ENCODE measurements at places on chromosomes 6 and 20.

DNA sequence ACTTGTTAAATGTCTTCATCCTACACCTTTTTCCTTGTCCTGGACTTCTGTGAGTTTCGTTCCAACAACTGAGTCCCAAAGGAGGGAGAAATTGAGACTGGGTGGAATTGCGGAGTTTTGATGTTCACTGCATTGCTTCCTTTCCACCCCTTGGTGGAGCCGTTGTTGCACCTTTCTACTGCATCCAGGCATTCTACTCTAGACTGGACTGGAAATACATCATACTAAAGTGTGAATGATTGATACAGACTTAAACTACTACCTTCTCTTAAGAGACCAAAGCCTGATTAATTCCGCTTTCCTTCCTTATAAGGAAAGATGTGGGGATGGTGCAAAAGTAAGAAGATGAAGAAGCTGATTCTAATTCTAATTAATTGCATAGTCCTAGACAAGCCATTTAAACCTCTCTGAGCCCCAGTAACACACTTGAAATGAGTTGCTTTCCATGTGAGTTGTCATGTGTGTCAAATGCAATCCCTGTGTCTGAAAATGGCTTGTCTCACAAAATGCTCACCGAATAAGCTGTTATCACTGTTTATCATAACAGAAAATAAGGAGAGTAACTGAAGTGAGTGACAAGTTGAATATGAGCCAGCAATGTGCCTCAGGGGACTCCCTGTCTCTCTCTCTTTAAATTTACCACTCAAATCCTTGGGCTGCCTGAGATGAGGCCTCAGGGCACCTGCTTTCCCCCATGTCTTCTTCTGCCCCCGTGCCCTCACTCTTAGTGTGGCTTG is 338.3 kb upstream of the CHD6 start:
- no peak for DNase-seq

DNA sequence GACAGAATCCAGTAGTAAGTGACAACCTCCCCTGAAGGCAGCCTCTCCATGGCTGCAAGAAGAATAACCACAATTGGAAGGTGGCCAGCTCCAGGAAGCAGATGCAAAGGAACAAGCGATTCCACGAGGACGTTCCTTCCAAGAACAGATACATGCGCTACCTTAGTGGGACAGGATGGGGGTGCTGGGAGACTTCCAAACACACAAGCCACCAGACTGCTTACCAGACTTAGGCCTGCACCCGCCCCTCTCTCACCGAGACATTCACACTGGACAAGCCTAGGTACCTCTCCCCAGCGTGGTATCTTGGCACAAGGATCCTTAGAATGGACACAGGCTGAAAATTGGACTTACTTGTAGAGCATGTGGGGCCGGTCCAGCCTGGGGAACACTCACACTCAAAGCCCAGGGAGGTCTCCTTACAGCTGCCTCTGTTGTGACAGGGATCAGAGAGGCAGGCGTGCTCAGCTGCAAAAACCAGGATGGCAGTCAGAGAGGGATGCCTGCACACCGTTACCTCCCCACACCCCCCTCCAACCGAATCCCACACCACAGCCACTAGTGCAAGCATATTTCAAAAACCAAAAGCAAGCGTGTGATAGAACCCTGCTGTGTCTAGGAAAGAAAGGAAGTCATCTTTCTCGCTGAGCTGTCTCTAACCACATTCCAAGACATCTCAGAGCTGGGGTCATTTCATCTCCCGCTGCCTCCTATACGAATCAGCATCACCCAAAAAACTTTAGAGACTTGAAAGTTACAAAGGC is 22.4 kb downstream of the JAG1 start:
- no peak for DNase-seq

DNA sequence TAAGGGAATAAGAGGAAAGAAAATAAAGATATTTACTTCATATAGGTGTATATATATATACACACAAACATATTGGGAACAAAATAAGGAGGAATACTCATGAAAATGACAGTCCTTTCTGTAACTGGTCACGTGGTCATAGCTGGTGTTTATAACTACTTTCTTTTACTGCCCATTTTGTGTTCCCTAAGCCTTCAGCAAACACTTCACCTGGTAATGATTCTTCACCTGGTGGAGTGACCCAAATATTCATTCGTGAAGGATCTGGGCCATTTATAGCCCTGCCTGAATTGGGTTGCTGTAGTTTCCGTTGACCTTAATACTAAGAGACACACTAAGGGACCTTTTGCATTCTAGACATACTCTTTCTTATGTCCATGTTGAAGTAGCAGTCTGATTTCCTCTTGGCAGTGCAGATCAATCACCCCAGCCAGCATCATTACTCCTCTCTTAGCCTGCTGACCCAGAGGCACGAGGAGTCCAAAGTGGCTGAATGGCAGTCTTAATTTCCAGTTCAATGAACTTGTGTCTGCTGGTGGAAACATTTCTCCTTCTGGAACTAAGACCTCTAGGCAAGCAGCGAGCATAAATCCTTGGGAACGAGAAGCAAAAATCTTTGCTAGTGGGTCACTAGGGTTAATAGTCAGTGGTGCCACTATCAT is 39.9 kb upstream of the IYD start:
- no peak for DNase-seq

DNA sequence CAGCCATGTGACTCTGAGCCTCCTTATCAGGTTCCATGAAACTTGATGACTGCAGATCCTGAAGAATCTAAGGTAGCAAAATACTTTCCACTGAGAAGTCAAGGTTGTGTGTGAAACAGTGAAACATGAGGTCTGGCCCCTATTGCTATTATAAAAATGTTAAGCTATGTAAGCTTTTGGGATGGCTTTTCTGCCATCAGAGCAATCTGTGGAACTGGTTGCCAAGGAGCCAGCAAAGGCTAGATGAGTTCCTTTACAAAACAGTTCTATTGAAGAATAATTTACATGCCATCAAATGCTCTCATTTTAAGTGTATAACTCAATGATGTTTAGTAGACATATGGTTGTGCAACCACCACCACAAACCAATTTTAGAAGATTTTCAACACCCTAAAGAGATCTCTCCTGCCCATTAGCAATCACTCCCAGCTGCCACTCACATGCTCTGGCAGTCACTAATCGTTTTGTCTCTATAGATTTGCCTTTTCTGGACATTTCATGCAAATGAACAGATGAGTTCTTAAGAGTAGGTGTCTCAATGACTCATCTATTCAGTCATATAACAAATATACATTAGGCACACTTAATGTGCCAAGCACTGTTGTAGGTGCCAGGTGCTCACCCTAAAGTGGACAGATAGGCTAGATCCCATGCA is 19.9 kb upstream of the MEP1A start:
- DNase-seq = no peak

DNA sequence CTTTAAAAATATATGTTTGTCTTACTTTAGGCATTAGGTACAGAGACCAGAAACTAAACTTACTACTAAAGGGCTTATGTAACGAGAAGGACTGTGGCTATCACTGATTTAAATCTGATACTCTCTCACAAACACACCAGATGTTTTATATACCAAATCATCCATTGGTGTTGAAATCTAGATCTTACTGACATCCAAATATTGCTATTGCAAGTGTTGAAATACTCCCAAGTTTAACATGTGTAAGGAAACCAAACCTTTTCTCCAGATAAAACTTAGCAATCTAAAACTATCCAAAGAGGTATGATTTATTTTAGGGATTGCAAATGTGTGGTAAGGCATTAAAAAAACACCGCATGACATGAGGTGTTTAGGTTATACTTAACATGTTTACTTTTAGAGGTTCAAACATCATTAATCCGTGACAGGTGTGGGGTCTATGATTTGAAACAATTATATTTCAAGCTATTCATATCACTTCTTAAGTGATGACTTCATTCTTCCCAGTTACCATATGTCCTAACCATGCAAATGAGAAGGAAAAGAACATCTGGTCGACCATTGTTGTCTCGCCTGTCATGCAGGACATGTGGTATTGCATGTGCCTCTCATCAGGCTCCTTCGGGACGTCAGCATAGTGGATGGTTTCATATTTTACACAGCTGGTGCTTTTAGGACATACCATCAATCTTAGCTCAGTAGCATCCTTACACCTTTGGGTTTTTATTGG is 168.3 kb upstream of the SPACA1 start:
- no peak for DNase-seq

- DNase-seq = no peak
These were observed 2.9 kb upstream of the TAAR1 start for GRCh38 chr6:132661906-132662305.

DNA sequence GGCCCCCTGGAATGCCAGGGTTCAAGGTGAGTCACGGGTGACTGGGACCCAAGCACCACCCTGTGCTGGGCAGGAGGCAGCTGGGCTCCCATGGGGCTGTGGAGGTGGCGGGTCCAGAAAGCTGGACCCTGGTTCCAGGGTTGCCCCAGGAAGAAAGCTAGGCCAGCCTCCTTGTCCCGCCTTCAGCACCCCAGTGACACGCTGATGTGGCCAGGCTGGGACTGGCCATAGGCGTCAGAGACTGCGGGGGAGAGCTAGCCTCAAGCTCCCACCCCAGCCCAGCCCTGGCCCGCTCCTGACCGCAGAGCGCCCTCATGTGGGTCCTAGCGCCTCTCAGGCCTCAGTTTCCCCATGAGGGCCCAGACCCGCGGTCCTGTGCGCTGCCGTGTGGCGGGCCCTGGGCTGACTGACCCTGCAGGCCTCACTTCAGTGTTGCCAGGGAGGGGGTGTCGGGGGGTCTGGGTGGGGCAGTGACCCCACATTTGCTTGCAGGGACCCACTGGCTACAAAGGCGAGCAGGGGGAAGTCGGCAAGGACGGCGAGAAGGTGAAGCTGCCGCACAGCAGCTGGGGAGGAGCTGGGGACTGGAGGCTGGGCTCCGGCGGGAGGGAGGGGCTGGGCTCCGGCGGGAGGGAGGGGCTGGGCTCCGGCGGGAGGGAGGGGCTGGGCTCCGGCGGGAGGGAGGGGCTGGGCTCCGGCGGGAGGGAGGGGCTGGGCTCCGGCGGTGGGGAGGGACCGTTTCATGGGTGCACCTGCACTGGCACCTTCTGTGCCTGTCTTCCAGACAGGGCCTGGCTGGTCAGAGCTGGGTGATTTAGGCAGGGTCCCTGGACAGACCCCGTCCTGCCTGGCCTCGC is 7.9 kb downstream of the COL9A3 start:
- DNase-seq = peak; percentile 36

DNA sequence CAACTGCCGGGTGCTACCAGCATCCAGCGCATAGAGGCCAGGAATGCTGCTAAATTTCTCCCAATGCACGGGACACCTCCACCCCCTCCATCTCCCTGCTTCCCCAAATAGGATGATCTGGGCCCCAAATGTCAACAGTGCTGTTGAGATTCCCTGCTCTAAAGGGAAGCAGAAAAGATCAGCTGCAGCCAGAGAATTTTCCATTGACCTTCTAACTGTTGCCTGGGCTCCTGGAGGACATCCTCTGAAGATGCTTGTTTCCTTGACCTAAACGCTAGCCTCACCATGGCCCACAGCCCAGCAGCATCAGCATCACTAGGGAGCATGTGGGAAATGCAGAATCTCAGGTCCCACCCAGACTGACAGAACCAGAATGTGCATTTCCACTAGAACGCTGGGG is 161.3 kb downstream of the GMPR start:
- DNase-seq = no peak

- DNase-seq = no peak
These were observed 22.7 kb upstream of the NTSR1 start for GRCh38 chr20:62685781-62686555.

- DNase-seq = no peak
These were observed 109.7 kb downstream of the RCAN2 start for GRCh38 chr6:46381579-46381978.

DNA sequence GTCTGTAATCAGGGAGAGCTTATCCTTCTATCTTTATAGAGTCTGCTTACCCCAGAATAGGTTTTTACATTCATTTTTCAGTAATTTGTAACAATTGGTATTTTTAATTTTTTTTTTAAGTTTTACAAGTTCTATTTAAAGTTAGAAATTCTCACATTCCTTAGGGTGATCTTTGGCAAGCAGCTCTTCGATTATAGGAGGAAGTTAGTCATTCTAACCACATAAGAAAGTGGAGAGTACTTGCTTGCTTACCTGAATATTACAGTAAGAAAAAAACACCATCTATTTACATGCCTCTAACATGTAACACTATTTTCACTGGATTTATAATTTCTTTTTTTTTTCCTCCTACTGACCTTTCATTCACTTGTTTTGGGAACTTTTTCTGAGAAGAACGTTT is 6.7 kb downstream of the TSHZ2 start:
- no peak for DNase-seq

DNA sequence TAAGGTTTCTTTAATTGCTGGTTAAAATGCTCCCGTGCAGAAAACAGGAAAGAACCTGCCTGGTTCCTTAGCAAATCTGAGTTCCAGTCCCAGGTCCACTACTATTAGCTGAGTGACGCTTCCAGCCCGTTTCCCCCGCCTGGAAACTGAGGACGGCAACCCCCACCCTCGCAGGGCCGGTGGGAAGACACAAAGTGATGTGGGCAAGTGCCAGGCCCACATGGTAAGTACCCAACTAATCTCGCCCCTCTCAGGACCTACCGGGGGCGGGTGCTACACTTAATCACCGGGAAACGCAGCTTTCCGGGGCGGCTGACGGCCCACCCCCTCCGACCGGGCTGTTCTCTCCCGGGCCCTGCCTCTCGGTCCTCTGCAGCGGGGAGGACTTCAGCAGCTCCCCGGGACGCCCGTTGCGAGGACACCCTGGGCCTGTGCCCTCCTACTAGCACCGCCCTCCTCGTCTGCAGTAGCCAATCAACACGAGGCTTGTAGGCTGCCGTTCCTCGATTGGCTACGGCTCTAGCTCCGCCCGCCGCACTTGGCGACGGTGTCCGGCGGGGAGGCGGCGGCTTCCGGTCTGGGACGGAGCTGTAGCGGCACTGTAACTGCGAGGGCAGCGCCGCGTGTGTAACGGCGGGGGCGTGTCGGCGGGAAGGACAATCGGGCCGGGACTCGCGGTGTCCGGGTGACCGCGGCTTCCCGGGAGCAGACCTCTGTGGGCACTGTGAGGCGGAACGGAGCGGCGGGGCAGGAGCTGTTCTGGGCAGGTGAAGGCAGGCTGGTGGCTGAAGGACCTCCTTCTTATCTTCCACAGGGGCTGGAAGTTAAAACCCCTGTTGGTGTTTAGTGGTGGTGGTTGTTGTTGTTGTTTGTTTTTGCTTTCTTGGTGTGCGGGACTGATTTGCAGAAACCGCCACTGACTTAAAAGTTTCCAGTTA is at the start of gene ZBTB9:
Gene ZBTB9 (plus strand): TSS at position 568 of the 938 bp plus-strand sequence. CDS start 525 bp downstream, outside the sequence.
- DNase-seq = peak; percentile 84

GRCh38 chr20:37343212-37343993 is 2.5 kb upstream of the SRC start:
- DNase-seq = no peak

GRCh38 chr20:6686171-6686570 is 81.3 kb upstream of the BMP2 start:
- DNase-seq = no peak

DNA sequence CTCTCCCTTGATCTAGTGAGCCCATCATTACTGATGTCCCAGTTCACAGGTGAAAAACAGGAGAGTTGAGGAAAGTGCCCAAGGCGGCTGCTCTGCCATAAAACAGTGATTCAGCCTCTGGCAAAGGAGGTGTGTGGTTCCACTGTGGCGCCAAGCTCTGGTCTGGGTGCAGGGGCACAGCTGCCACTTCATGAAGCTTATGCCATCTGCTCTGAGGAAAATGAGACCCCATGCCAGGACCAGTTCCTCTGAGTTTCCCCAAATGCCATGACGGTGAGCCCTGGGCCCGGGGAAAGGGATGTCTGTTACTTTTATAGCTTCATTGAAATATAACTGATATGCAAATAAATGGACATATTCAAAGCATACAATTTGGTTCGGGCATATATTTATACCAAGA is 33.7 kb upstream of the ZBP1 start:
- no peak for DNase-seq
